ENCODE measurements at places on chromosomes 11 and 22.

DNA sequence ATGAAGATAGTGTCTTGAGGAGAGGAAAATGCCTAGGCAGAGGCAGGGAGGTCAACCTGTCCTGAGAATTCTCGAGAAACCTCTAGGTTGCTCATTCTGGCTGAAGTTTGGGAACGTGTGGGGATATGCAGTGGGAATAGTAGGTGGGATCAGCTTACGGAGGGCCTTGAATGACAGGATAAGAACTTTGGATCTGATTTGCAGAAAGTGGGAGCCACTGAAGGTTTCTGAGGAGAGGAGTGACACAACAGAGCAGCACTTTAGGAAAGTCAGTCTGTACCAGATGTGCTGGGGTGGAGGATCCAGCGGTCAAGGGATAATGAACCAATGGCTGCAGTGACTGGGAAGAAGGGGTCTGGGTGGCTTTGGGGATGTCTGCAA is 2.4 kb downstream of the CD82 start:
- no peak for DNase-seq

DNA sequence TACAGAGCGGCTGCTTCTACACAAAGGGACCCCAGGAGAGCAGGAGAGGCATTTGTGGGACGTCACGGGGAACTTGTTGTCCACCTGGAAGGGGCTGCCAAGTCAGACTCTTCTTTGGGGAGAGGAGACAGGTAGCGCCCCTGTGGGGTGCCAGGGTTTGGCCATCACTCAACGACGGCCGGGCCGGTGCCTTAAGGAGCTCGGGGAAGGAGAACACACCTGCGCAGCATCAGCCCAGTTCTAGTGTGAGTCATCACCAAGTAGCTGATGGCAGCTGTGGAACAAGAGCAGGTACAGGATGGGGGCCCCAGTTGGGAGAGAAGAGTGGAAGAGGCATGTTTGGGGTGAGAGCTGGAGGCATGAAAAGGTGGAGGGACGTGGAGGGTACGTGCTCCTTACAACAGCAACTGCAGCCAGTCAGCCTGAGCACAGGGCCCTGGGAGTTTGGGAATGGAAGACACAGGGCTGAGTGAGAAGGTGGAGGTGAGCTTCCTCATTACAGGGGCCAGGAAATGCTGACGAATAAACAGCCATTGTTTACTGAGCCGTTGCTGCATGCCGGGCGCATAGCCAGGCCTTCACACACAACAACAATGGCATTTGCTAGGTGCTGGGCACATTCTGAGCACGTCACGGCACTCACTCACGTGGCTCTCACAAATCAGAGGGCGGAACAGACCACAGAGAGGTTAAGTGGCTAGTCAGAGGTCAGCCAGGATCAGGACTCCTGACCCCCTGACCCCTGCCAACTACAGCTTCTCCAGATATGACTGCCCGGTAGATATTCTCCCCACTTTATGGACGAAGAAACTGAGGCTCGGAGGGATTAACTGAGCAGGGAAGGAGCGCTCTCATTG is 29.1 kb upstream of the TP53I11 start:
- no peak for DNase-seq

GRCh38 chr11:119712459-119713358 is 16.3 kb downstream of the NECTIN1 start:
- DNase-seq: no peak

DNA sequence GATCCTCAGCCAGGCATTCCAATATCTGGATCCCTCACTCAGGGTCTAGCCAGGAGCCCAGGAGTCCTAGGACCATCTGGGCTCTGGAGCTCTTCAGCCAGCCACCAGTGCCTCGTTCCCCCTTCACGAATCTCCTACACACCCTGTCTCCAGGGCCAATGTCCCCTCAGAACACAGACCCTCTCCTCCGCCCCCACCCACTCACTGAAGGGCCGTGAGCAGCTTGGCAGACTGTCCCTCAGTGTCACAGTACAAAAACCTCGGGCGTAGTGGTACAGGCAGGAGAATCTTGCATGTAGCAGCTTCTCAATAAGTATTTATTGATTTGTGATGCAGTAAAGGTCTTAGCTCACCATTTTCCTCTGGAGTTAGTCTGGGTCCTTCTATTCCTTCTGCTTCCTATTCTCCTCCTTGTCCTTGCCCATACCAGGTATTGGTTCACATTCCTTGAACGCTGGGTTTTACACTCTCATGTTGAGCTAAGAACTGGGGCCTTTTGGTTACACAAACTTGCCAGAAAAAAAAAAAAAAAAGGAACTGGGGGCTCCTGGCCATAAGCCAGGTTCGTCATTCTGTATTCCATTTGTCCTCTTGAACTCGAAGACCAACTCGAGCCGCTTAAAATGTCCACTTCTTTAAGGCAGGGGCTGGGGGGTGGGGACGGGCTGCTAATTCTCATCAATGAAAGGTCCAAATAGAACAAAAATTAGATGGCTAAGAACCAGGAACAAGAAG is 2.3 kb downstream of the CXCR5 start:
- no peak for DNase-seq

- DNase-seq: no peak
Observed at GRCh38 chr11:131470216-131470925, 100.0 kb downstream of the NTM start.

- no peak for DNase-seq
Observed at GRCh38 chr22:38108561-38109319, 1.7 kb downstream of the BAIAP2L2 start.

DNA sequence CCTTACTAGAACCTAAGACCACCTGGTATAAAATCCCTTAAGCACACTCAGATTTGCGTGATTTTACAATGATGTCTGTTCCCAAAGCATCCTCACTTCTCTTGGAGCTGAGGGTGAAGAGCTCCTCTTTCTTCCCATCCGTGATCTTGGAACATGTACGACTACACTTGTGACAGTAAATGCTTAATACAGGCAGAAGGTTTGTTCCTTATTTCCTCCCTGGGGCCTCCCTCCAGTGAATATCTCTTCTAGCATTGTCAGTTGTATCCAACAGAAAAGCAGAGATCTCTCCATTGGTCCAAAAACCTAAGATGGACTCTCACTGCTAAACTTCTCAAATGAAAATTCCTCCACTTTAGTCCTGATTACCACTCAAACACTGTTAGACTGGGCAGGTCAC is 103.6 kb upstream of the VPREB1 start:
- no peak for DNase-seq

DNA sequence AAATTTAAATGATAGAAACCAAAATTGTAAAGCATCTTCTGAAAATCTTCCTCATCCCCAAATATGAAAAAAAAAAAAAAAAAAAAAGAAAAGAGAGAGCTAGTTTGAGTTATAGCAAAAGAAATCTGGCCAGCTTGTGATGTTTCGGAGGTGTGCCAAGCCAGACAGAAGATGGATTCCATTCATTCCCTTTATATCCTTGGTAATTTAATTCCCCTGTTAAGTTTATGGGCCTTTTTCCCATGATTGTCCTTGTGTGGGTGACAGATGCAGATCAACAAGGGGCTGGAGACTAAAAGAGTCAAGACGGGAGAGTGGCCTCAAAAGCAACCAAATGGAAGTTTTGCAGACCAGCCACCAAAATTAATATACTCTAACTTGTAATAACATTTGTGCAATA is 47.6 kb upstream of the PARVA start:
- no peak for DNase-seq

DNA sequence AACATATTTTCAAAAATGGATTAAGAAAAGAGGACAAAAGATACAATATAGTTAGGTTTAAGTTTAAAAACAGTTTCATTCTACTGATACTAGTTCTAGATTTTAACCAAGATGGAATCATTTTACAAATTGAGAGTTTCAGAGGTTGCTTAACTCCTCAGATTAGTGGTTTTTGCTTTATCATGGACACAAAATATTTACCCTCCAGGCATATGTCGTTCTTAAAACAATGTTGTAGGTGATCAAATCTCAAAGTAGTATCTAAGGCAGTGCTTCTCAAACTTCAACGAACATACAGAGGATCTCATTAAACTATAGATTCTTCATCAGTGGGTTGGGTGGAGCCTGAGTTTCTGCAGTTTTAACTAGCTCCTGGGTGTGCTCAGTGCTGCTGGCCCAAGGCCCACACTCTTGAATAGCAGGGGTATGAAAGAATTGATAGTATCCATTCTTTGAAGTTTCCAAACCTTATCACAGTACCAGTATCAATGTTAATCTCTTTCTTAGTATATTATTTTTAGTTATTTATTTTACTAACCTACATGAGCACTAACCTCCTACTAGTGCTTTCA is 48.0 kb downstream of the YAP1 start:
- no peak for DNase-seq

DNA sequence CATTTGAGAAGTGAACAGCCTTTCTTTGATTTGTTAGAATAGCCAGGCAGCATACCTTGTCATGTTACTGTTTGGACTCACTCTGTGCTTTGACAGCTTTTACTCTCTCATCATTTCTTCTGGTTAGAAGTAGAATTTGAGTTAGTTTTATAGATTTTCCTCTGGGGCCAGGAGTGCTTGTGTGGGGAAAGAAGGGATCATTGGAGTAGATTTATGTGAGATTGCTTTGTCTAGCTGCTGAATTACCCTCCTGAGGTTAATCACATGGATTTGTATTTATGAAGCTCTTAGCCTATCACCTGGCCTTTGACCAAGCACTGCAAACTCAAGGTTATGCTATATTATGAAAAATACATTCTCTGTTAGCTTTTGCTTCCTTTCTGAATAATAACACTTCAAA is 54.3 kb downstream of the SWAP70 start:
- DNase-seq: no peak

GRCh38 chr11:13336246-13336878 is 58.8 kb downstream of the BMAL1 start:
- no peak for DNase-seq

DNA sequence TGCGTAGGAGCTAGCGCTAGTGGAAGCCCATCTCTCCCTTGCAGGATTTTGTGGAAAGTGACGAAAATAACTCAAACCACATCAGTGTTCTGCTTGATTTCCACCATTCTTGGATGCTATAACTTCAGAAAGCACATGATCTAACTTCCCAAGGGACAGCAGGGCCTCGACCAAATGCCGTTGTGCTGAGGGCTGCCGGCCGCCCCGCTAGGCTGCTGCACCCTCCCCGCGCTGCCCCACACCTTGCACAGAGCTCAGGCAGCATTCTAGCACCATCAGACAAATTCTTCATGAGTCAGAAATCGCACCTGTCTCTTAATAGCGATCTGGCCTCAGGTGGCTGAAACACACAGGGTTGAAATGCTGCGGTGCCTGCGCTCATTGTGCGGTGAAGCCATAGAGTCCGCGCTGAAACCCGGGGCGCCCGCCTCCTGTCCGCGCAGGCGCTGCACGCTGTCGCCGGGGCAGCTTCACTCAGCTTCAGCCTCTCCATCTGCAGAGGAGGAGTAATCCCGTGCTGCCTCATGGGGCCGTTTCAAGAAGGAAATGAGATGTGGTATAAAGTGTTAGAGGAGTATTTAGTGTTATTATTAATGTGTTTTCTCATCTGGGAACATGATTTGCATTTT is 59.2 kb upstream of the B3GAT1 start:
- no peak for DNase-seq

DNA sequence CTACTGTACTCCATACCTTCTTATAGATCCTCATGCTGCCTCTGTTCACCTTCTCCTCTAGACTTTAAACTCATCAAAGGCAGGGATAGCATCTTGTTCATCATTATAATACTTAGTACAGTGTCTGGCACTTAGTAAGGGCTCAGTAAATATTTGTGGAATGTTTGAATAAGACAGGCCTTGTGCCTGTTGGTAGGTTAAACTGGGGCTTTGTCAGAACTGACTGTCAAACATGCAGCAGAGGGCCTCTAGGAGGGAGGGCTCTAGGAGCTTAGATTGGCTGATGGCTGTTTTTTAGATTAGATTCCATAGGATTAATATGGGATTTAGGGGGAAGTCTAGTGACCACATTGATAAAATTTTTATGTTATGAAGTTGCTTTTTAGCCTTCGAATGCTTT is 70.8 kb downstream of the RNF169 start:
- no peak for DNase-seq

DNA sequence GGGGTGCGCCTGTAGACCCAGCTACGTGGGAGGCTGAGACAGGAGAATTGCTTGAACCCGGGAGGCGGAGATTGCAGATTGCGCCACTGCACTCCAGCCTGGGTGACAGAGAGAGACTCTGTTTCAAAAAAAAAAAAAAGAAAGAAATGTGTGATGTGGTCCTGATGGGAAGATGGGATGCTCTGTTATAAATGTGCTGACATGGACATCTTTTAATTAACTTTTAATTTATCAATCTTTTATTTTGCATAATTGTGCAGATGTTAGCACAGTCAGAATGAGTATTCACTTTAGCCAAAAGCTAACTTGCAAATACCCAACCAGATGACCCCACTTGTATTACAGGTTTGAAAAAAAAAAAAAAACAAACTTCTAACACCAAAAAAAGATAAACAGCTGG is 23.8 kb upstream of the USP47 start:
- no peak for DNase-seq

GRCh38 chr22:36942556-36942955 is 29.1 kb downstream of the CSF2RB start:
- no peak for DNase-seq

DNA sequence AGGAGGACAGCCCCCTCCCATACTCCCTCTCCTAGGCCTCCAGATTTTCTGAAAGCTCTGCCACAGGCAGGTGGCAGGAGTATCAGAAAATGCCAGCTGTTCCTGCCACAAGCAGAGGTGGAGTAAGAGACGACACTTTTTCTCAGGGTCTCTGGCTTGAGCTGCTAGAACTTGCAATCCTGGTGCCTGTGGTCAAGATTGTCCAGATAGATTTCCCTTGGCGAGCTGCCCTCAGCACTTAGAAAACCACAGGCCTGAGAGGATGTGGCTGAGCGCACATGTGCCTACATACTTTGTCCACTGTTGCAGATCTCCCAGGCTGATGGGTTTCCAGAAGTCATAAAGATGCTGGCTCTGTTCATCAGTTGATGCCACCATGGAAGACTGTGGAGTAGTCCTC is 65.7 kb upstream of the NAV2 start:
- DNase-seq: no peak

GRCh38 chr11:33723238-33723881 is 12.9 kb downstream of the CD59 start:
- DNase-seq: no peak

DNA sequence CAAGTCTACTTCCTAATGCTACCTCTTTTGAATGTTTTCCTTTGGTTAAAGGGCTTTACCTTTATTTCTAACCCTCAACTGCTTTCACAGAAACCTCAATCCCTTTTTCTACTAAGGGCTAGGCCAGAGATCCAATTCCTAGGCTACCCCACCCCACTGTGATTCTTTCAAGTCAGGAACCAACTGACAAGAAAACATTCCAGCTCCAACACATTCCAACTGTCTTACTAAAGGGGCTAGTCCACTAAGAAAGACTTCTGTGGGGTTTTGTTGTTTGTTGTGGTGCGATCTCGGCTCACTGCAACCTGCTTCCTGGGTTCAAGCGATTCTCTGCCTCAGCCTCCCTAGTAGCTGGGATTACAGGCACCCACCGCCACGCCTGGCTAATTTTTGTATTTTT is 151.3 kb downstream of the APOL5 start:
- no peak for DNase-seq

Measured in T-helper 9 cell (primary cell).